ENCODE measurements at places on chromosomes 4 and X.

DNA sequence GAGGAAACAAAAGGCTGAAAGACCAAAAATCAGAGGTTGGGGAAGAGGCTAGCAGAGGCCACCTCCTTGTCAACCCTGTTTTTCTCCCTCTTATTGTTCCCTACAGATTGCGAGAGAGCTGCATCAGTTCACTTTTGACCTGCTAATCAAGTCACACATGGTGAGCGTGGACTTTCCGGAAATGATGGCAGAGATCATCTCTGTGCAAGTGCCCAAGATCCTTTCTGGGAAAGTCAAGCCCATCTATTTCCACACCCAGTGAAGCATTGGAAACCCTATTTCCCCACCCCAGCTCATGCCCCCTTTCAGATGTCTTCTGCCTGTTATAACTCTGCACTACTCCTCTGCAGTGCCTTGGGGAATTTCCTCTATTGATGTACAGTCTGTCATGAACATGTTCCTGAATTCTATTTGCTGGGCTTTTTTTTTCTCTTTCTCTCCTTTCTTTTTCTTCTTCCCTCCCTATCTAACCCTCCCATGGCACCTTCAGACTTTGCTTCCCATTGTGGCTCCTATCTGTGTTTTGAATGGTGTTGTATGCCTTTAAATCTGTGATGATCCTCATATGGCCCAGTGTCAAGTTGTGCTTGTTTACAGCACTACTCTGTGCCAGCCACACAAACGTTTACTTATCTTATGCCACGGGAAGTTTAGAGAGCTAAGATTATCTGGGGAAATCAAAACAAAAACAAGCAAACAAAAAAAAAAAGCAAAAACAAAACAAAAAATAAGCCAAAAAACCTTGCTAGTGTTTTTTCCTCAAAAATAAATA is 179.9 kb downstream of the AR start:
- no peak for DNase-seq

GRCh38 chr4:7733801-7734650 is 205.6 kb downstream of the AFAP1 start:
- DNase-seq, result no peak

DNA sequence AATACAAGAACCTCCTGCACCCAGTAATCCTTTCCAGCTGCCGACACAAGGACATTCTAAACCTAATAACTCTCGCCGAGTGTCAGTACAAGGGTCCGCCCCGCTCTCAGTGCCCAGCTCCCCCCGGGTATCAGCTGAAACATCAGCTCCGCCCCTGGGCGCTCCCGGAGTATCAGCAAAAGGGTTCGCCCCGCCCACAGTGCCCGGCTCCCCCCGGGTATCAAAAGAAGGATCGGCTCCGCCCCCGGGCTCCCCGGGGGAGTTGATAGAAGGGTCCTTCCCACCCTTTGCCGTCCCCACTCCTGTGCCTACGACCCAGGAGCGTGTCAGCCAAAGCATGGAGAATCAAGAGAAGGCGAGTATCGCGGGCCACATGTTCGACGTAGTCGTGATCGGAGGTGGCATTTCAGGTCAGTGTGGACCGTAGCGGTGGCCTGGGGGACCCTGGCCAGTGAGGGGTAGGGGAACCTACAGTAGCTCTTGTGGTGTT is at the start of gene MAOA:
TSS of gene MAOA (plus strand) at position 295 of the 490 bp plus-strand sequence. CDS start at position 338, 43 bp downstream.
- no peak for DNase-seq

DNA sequence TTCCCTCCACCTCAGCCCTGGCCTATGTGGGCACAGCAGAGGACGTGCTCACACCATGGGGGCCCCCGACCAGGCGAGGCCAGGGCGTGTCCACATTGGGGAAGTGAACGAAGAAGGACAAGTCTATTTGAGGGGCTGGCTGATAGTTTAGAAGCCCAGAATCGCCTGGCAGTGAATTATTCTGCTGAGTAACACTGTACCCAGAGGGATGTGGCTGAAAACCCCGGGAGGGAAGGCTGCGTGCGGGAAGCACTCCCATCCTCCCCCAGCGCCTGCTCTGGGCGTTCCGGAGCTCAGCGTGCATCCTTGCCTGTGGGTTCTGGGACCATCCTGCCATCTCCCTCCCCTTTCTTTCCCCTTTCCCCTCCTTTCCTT is 66.6 kb downstream of the TRMT44 start:
- DNase-seq, result no peak

DNA sequence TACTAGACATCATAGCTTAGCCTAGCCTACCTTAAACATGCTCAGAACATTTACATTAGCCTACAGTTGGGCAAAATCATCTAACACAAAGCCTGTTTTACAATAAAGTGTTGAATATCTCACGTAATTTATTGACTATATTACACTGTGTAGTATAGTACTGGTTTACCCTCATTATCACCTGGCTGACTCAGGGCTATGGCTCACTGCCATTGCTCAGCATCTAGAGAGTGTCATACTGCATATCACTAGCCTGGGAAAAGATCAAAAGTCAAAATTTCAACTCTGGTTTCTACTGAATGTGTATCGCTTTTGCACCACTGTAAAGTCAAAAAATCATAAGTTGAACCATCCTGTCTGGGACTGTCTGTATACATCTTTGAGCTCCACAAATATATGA is 78.6 kb downstream of the CEP44 start:
- DNase-seq, result no peak

- no peak for DNase-seq
These were observed at the start of gene CXXC4 for GRCh38 chr4:104494822-104495559. TSS of gene CXXC4 (minus strand) at chr4:104494894. CDS start at chr4:104491802, 3,092 bp downstream.

- DNase-seq, result no peak
These were observed 9.0 kb upstream of the NSG1 start for GRCh38 chr4:4377732-4378460.

- no peak for DNase-seq
These were observed 834 bp downstream of the NHS start for GRCh38 chrX:17375637-17376430.

- no peak for DNase-seq
These were observed 10.2 kb upstream of the TMEM185A start for GRCh38 chrX:149641835-149642234.

GRCh38 chr4:108237693-108238092 is 69.0 kb upstream of the LEF1 start:
- no peak for DNase-seq

DNA sequence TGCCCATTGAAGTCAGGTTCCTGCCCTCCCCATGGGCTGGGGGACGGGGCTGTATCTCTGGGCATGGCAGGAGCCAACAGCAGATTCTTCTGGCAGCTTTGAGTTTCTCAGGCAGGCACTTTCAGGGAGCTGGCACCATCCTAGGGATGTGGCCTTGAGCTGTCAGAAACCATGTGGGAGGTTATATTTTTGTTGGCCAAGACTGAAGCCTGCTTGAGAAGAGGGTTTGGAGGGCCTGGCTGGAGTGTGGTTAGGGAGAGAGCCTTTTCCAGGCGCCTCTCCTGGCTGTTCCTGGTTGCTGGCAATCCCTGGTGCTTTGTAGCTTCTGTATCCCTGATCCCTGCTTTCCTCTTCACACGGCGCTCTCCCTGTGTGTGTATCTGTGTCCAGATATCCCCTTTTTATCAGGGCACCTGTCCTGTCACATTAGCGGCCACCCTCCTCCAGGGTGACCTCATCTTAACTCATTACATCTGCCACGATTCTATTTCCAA is 30.6 kb upstream of the SORCS2 start:
- DNase-seq, result no peak

- no peak for DNase-seq
These were observed 342.6 kb downstream of the DTHD1 start for GRCh38 chr4:36624030-36624429.

- DNase-seq, result no peak
These were observed 487.7 kb upstream of the INTU start for GRCh38 chr4:127145006-127145540.

DNA sequence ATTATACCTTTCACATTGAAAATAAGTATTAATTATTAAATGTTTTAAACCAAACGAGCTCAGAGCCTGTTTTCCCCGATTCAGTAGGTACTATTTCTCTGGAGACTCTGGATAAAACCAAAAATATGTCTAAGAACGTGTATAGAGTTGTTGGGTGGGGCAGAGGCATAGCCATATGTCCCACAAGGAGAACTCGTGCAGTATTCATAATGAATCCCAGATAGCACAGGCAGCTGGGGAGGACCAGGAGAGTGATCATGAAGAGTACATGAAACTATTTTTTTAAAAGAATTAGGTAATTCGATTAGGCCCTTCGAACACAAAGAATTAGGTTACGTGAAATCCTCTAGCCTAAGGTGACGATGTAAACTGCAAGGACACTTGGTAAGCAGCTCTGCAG is 76.1 kb downstream of the CLDN22 start:
- no peak for DNase-seq

GRCh38 chrX:2829469-2830246 is 928 bp downstream of the GYG2 start:
- no peak for DNase-seq

GRCh38 chrX:137684591-137684990 is 118.7 kb downstream of the ZIC3 start:
- DNase-seq, result no peak

- no peak for DNase-seq
These were observed 61.1 kb upstream of the RAB33B start for GRCh38 chr4:139392797-139393196.

DNA sequence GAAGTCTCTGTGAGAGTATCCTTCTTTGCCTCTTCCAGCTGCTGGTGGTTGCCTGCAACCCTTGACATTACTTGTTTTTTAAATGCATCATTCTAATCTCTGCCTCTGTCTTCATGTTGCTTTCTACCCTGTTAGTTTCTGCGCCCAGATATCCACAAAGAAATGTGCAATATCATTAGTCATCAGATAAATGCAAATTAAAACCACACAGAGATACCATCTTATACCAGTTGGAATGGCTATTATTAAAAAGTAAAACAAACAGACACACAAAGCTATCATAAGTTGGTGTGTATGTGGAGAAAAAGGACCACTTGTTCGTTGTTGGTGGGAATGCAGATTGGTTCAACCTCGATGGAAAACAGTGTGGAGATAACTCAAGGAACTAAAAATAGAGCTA is 517.4 kb downstream of the FAT4 start:
- DNase-seq, result no peak
